NCI-H1436 (cell line): ENCODE measurements at places on chromosomes 7 and 10.
A peak's percentile ranks its signal among the peaks of the same experiment; 100 is the strongest.

DNA sequence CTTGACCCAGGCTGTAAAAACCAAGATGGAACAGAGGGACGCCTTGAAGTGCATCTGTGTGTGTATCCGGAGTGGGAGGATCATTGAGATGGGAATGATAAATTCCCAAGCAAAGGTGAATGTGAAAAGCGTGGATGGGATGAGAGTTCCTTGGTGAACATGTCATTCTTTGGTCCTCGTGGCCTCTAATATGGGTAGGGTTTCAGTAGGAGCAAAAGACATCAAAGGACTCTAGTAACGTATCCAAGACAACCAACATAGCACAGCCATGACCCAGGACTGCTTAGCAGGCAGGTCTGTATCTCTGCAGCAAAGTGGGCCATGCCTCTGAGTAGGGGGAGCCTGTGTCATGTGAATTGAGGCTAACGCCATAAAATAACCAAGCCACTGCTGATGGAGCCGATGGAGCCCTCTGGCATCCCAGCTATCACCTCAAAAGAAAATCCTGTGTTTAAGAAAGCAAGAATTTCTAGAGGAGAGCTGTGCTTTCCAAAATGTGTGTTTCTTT, 98.6 kb downstream of the CCDC3 start:
- no peak for DNase-seq

DNA sequence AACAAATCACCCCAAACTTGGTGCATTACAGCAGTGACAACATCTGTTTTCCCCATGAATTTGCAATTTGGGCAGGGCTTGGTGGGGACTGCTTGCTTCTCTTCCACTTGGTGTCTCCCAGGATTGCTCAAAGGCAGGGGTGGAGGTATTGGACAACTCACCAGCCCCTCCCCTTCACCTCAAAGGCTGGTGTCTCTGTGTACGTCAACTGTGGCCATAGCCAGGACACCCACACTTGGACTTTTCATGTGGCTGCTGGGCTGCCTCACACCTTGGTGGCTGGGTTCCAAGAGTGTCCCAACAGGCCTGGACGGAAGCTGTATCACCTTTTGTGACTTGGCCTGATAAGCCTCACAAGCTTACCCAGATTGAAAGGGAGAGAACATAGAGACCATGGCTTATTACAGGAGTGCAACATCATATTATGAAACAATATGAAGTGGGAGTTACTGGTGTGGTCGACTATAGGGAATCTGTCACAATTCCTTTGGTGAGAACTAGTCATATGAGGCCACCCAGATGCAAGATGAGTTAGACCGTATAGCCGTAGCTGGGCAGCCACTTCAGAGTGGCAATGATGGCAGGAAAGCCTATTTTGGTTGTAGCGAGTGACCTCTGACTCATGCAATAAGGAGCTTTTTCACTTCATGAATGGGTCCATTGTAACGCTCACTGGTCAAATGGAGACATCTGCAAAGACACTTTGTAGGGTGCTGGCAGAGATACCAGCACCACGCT, 187.6 kb upstream of the ITGB1 start:
- DNase-seq: no peak

GRCh38 chr7:35676211-35676610, 18.7 kb downstream of the HERPUD2 start:
- DNase-seq: no peak

DNA sequence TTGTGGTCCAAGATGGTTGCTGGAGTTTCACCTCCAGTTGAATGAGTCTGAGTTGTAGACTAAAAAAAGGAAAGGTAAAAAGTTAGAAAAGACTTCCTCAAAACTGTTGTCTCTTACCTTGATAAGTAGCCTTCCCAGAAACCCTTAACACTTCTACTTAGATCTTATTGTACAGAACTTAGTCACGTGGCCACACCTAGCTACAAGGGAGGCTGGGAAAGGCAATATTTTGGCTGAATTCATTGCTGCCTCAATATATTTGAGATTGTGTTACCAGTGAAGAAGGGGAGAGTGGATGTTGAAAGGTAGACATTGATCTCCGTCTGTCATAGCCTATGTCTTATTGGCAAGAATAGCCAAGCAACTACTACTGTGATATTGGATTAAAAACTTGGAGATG, 35.5 kb upstream of the VDAC2 start:
- no peak for DNase-seq

- DNase-seq: no peak
These were observed 2.6 kb upstream of the RPA3 start for GRCh38 chr7:7720750-7721621.

DNA sequence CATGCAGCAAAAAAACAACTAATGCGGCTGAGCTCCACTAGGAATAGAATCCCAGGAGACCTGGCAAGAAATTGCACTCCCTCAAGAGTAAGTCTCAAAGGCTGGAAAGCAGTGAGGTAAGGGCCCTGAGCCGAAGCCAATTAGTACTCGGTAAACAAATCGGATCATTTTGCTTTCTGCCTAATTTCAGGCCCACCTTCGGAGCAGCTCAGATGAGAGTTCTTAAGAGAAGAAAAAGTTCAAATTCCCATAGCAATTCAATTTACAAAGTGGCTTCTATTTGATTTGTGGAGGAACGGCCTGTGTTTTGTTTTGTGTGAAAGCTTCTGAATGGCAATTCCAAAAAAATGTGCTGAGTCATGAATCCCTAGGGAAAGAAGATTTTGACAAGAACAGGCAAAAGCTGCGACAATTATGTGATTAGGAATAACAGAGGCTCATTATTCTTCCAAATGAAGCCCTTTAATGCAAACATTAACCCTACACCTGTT, 60.9 kb downstream of the SLC16A9 start:
- DNase-seq: peak; percentile 63

DNA sequence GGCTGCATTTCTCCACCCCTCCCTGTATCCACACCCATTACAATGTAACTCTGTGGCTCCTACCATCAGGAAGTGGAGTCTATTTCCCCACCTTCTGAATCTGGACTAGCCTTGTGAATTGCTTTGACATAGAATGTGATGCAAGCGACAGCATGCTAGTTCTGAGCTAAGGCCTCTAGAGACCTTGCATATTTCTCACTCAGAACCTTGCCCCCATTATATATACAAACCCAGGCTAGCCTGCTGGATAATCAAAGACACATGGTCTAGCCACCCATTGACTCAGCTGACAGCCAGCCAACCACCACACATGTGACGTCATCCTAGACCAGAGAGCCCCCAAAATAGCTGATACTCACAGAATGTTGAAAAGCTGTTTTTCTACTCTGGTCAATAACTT, 77.9 kb downstream of the CCDC71L start:
- DNase-seq: no peak

DNA sequence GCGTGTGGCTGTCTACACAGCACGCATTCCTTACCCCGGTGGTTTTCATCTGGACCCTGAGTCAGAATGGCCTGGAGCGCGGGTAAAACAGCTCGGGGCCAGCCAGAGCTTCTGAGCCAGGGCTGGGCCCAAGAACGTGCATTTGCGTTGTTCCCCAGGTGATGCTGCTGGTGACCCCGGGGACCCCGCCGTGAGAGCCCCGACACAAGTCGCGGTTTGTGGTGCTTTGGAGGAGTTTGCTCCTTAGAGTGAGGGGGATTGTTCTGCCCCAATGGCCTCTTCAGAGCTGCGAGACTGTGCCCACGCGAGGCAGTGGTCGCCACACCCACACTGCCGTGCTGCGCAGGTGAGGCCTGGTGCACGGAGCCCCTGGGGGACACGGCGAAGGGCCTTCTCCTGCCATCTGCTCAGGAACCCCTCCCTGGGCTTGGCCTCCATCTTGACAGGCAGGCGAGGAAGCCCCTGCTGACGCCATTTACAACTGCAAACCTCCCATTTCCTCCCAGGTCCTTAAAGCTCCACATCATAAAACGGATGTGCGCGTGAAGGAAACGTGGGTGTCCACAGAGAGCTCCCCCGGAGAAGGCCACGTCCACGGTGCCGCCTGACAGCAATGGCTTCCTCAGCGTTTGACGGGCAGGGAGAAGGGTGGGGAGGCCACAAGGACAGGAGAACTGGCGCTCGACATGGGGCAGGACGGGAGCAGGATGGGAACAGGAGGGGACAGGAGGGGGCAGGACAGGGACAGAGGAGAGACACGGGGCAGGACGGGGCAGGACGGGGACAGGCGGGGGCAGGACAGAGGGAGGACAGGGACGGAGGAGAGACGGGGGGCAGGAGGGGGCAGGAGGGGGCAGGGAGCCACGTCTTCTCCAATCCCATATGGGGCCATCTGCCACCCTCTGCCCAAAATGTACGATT, 477.2 kb downstream of the DNAJB6 start:
- DNase-seq: no peak

DNA sequence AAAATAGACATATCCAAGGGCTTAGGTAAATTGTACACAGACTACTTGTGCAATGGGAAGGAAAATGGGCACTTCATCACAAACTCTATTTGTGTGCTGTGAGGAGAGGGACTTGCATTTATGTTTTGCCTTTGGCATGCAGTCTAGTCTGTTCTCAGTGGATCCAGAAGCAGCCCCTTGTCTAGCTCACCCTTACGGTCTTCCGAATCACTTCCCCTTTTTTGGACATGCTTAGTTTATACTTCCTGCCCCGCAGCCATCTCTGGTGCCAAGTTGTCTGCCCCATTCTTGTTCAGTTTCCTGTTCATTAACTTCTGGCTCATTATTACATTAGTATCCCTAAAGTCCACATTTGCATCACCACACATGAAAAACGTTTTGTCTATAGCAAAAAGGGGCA, 161.6 kb downstream of the NRCAM start:
- DNase-seq: no peak

DNA sequence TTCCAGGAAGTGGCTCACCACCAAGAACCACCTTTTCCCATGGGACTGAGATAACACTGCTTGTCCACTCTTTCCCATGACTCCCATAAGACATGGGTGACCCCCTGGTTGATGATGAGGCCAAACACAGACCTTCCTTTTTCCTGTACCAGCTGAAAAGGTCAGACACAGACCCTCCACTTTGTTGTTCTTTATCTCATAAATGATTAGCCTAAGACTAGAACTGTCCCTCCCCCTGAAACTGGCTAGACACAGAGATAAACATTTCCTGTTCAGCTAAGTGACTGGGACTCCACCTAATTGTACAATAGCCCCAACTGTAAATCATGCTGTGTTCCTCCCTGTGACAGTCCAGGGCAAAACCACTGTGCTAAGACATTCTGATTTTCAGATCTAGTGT, 8.2 kb upstream of the NRG3 start:
- DNase-seq: no peak

DNA sequence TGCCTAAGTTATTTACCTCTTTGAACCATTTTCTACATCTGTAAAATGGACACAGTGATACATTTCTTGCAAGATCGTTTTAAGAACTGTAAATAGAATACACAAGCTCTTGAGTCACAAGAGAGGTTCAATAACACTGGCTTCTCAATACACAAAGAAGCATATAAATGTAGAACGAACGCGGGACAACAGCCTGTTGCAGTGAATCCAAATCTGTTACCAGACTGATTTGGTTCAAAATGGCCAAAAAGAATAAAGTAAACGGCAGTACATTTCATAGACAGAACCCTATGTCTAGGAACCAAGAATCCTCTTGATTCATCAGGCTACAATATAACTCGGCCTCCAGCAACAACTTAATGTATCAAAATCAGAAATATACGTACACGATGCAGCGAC, 701 bp downstream of the MTPAP start:
- DNase-seq: no peak

DNA sequence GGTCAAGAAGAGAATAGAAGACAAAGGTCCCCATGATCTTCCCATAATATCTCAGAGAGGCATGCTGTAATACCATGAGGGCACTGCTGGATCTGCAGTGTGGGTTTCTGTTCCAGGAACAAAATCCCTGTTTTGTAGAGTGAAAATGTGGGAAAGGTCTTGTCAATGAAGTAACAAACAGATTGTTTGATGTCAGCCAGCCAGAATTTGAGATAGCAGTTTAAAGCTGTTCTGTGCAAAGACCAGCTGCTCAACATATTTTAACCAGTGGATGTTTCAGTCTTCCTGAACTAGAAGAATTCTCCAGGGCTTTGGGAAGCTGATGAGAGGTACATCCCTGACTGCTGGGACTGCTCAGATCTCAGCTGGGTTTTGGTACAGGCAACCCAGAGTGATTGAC, 1012.5 kb downstream of the DNAJB9 start:
- no peak for DNase-seq

DNA sequence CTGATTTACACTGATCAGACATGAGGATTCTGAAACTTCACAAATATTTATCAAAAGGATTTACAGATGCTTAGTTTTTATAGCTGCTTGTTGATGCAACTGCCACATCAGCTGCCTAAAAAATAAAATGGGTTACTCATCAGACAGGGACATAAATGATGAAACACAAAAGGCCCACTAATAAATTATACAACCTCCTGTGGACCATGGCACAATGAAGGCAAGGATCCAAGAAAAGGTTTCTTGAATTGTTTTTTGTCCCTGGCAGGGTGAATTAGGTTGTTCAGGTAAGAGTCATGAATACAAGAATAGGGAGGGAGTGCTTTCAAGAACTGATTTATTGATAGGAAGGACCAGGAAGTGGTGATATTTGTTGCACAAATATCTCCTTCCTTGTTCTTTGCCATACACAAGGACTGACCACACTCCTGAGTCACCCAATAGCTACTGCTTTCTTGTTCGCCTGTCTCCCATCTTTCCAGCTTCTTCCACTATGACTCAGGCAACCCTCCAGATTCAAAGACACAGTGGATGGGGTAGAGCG, 234.5 kb downstream of the AHR start:
- DNase-seq: no peak

DNA sequence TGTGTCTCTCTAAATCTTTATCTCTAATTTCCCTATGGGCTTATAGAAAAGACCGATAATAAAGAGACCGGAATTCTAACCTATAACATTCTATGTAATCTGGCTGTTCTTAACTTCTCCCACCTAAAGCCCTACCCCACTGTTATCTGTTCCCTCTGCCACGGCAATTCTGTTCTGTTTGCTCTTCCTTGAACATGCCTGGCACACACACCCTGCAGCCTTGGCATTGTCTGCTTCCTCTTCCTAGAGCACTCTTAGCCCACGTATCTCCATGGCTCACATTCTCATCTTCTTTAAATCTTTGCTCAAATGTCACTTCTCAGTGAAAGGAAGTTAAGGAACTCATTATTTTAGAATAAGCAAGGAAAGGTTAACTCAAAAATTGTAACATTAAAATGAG, 309.2 kb downstream of the GPR158 start:
- DNase-seq: no peak

DNA sequence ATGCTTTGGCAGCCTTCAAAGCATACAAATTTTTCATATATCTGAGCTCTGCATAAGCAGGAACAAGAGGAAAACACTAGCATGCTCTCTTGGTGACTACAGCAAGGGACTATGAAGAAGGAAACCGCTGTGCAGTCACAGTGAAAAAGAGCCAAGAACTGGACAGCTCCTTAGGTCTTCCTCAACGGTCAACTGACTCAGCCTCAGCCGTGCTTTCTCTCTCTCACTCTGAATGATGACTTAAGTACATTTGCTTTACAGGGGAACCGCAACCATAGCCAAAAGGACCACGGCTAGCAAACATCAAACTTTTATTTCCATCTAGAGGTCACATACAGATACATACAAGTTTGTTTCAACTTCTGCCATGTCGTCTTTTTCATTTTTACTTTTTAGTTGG, 69.9 kb downstream of the HYCC1 start:
- DNase-seq: no peak
